Testis (tissue), 5 donors: ENCODE measurements at places on chromosomes 5 and 9. TPM values are rescaled to one million over a fixed set of nuclear protein-coding genes. Genes with fewer than 3 reads are reported as not detected.

IFNA21 gene
- total RNA-seq = not detected

GRCh38 chr5:19855453-19855852, 132.5 kb downstream of the CDH18 start:
- no peak for DNase-seq

GRCh38 chr9:13443346-13444244, 164.1 kb upstream of the MPDZ start:
- peak; percentile 22 for DNase-seq

DNA sequence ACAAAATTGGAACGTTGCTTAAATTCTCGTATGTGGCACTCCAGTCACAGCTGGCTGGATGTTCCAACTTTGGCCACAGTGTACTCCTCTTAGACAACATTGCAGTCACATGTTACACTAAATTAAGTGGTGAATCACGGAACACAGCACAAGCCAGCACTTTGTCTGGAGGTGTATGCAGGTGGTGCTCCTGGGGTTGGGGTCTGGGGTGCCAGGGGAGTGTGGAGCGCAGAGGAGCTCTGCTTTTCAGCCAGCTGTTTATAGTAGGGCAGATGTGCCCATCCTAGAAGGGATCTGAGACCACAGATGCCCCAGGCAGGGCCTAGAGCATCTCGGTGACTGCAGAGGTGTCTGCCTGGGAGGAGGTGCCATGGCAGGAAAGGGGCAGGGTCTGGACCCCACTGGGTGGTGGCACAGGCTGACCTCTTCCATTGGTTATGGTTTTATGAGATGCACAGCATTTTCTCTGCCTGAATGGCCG, 82.6 kb downstream of the WNK2 start:
- no peak for DNase-seq

GRCh38 chr5:83482961-83483360, 11.4 kb downstream of the VCAN start:
- DNase-seq = no peak

DNA sequence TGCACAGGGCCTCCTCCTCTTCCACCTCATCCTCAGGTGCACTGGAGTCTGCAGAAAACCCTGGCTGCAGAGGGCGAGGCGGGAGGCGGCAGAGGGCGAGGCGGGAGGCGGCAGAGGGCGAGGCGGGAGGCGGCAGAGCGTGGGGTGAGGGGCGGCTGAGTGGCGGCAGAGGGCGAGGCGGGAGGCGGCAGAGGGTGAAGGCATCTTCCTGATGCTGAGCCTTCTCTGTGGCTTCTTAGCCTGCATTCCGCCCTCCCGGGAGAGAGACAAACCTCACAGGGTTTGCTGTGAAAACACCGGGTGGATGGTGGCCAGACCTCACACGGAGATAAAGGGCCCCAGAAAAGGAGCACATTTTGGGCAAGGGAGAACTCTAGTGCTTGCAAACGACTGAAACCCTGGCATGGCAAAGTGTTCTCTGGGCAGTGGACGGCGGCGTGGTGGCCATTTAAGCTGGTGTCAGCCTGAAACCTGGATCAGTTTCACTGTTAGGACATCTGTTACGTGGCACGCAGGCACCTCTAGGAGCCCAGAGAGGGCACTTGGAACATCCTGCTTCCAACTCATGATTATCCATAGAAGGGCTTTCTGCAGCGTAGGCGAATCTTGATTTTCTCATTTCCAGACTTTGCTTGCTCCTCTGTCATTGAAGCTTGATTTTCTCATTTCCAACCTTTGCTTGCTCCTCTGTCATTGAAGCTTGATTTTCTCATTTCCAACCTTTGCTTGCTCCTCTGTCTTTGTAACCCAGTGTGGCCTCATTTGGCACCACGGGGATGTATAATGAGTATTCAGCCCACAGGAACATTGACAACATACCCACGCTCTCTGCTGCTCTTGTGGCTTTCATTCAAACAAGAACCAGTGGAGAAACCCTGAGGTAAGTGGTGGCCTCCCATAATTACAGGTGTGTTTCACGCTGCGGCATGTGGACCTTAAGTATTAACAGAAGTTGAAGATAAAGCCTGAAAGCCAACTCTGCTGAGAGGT, 16.3 kb upstream of the PLEKHG4B start:
- no peak for DNase-seq

GRCh38 chr9:6696178-6696577, 50.6 kb upstream of the GLDC start:
- no peak for DNase-seq
